ENCODE measurements at places on chromosomes 5 and 9.
A peak's percentile ranks its signal among the peaks of the same experiment; 100 is the strongest.

- no peak for DNase-seq
These were observed 72.0 kb downstream of the NUP214 start for GRCh38 chr9:131197160-131197911.

- DNase-seq = no peak
These were observed 83.9 kb upstream of the WWC1 start for GRCh38 chr5:168207450-168208029.

GRCh38 chr5:169956126-169956525 is 24.2 kb downstream of the INSYN2B start:
- no peak for DNase-seq

GRCh38 chr9:38006163-38006562 is 62.9 kb downstream of the SHB start:
- DNase-seq = no peak

- DNase-seq = no peak
These were observed 36.0 kb downstream of the FAM78A start for GRCh38 chr9:131240047-131240921.

DNA sequence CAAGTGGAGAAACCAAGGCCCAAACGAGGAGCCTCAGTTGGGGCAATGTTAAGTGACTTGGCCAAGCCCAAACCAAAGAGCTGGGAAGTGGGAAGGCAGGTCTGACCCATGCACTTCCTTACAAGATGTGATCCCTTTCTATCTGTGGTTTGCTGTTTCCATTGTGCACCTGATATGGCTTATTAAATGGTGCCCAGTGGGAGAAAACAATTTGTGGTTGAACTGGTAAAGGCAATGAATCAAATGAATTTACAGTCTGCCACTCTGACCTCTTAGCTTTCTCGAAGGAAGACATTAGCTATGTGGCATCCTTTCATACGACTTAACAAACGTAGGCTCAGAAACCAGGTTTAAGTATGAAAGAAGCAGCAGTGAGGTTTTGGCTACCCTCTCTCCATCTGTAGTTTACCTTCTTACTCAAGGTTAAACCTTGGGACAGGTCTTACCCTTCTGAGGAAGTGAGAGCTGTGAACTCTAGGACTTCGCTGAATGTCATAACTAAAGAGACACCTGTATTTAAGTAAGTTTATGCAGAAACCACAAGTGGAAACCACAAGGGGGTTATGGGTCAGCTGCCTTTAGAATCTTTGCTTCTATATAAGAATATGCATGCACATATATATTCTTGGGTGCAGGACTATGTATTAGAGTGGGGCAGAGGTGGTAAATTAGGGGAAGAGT is 100.5 kb upstream of the SPATA31D4 start:
- DNase-seq = no peak

- DNase-seq = no peak
These were observed 58.1 kb downstream of the BASP1 start for GRCh38 chr5:17275289-17276158.

- DNase-seq = no peak
These were observed 32.1 kb upstream of the FCN2 start for GRCh38 chr9:134848504-134848903.

DNA sequence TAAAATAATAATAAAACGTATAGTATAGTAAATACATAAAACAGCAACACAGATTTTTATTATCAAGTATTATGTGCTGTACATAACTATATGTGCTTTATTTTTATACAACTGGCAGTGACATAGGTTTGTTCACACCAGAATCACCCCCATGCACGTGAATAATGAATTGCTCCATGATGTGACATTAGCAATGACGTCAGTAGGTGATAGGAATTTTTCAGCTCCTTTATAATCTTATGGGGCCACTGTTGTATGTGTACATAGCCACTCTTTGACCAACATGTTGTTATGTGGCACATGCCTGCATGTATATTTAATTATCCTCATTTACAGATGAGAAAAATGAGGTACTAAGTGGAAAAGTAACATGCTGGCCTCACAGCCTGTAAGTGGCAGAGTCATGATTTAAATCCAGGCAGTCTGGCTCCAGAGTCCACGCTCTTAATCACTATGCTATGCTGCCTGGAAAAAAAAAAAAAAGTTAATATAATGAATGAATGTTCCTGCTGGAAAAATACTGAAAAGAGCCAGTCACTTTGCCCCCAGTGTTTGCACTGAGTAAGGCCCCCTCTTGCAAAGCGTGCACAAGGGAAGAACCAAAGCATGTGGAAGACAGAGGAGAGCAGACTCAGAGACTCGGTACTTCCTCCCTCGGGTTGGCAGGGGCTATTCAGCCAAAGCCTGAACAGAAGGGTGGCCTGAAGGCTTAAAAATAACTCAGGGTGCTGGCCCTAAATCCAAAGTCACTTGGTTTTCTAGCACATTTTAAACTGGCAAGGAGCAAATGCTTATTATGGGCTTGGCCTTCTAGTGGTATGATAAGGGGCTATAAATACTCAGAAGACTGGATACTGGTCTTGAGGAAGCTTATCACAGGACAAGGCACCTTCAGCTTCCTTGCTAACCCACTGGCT is 206.8 kb downstream of the GLIS3 start:
- DNase-seq = no peak

- no peak for DNase-seq
These were observed 293.5 kb downstream of the TRIM32 start for GRCh38 chr9:116980582-116981120.

- DNase-seq = no peak
These were observed 984.5 kb upstream of the CDH18 start for GRCh38 chr5:20972419-20972925.

- no peak for DNase-seq
These were observed 384.6 kb downstream of the SPOCK1 start for GRCh38 chr5:137114529-137114928.

DNA sequence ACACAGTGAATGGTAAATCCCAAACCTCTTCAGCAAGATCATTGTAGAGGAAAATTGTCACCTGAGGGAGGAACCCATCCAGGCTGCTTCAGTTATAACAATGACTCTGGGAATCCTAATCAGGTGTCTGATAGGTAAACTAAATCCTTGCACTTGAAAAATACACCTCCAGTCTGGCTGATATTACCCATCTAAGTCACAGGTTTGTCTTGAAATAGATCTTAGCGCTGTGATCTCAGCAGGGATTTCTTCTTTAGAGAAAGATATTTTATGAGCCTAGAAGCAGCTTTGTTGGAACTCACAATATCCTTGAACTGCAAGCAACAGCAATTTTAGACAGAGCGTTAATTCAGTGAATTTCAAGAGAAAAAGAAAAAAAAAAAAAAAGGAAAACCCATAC is 149.7 kb downstream of the SGCD start:
- DNase-seq = no peak

GRCh38 chr5:35331956-35332950 is 102.0 kb upstream of the PRLR start:
- no peak for DNase-seq

DNA sequence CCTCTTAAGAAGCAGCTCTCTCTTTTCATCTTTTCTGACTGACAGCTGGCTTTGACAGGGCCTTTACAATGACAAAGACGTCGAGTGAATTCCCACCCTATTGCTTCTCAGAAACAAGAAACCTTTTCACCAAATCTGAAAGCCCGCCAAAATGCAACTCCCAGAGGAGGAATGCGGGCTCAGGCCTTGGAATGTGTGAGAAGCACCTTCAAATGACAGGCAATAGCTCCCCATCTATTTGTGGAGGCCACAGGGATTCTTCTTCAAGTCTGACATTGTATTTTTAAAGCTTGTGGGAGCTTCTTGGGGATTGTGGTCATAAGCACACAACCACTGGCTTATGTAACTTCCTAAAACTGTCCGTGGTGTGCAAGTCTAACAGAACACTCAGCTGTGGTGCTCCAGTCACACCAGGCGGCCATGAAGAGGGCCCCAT is 72.7 kb downstream of the DPYSL3 start:
- no peak for DNase-seq

- no peak for DNase-seq
These were observed 399.5 kb upstream of the TNC start for GRCh38 chr9:115517335-115518075.

GRCh38 chr5:98941131-98941883 is 12.5 kb upstream of the CHD1 start:
- DNase-seq = no peak

DNA sequence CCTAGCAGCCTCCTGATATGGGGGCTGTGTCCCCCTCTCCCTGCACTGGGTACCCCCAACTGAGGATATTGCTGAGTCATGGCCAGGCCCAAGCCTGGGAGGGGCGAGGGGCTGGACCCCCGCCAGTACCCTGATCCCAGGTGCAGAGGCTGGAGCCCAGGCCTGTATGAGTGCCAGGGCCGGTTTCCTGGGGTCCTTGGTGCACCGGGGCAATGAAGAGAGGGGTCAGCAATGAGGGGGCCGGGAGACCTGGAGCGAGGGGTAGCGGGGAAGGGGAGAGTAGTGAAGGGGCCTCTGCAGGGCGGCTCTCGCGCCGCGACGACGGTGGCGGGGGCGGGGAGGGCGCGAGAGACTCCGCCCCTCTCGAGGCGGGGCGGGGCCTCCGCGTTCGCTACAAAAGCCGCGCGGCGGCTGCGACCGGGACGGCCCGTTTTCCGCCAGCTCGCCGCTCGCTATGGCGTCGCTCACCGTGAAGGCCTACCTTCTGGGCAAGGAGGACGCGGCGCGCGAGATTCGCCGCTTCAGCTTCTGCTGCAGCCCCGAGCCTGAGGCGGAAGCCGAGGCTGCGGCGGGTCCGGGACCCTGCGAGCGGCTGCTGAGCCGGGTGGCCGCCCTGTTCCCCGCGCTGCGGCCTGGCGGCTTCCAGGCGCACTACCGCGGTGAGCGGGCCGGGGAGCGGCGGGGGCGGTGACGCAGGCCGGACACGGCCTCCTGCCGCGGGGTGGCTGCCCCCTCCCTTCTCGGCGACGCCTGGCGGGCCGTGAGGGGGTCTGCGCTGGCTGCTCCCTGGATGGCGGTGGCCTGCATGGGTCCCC is at the start of gene SQSTM1:
SQSTM1 (plus strand) TSS at position 423 of the 815 bp plus-strand sequence; CDS start at position 455, 32 bp downstream.
- peak; percentile 77 for DNase-seq

DNA sequence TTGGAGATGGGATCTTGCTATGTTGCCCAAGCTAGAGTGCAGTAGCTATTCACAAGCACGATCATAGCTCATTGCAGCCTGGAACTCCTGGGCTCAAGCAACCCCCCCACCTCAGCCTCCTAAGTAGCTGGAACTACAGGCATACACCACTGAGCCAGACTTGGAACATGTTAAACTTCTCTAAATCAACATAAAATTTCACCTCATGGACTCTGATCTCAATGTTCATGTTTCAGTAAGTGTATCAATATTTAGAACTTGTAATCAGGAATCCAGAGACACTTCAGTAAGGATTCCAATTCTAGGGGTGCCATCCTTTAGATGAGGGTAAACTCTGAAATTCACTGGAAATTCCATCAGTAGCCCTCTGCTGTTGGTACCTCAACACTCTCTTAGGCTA is 6.8 kb downstream of the GNE start:
- no peak for DNase-seq

- no peak for DNase-seq
These were observed 446.1 kb downstream of the ANXA1 start for GRCh38 chr9:73597771-73598170.

DNA sequence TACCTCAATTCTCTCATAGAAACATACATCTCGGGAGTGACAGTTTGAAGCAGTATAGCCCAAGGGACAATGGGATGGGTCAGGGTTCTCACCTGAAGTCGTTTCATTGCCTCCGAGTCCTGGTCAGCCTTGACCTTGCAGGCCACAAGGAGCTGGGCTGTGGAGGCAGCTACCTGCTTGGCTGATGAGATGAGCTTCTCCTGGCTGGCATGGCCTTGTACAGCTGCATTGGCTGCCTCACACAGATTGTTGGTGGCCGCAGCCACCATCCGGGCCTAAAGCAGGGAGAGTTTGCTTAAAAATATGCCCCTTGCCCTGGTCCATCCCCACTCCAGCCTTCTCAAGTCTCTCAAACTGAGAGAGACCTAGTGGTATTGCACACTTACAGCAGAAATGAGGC is 8.5 kb upstream of the TPM2 start:
- DNase-seq = no peak

DNA sequence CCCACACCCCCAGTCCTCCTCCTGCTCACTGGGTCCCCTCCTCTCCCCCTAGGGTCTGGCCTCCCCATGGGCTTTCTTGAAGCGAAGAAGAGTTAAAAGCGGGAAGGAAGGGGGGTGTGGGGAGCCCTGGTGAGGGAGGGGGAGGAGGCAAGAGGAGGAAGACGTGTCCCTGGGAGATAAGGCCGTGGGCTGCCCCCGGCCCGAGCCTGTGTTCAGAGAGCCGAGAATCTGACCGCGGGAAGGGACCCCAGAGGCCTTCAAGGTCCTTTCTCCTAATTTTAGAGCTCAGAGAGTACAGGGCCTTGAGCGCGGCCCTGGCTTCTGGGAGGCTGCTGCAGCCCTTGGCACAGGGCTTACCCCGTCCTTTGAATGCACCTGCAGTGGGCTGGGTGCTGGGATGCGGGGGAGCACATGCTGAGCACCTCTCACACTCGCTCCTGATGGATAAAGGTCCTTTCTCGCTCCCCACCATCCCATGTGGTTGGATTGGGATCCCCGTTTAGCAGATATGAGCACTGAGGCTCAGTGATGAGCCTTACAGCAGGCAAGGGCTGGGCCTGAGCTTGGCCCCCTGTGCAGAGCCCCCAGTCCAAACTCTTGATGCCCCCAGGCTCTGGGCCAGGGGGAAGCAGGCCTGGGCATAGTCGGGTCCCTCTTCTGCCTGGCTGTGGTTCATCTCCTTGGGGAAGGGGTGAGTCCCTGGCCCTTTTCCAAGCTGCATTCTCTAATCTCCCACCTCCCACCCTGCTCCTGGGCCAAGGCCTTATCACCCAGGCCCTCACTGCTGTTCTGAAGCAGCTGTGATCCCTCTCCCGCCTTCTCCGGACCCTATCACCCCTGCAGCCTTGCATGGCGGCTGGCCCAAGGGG is 5.9 kb downstream of the GFI1B start:
- no peak for DNase-seq

- no peak for DNase-seq
These were observed 274.2 kb upstream of the TARS1 start for GRCh38 chr5:33166522-33166921.

- DNase-seq = no peak
These were observed 9.0 kb upstream of the NDST1 start for GRCh38 chr5:150498971-150499370.

DNA sequence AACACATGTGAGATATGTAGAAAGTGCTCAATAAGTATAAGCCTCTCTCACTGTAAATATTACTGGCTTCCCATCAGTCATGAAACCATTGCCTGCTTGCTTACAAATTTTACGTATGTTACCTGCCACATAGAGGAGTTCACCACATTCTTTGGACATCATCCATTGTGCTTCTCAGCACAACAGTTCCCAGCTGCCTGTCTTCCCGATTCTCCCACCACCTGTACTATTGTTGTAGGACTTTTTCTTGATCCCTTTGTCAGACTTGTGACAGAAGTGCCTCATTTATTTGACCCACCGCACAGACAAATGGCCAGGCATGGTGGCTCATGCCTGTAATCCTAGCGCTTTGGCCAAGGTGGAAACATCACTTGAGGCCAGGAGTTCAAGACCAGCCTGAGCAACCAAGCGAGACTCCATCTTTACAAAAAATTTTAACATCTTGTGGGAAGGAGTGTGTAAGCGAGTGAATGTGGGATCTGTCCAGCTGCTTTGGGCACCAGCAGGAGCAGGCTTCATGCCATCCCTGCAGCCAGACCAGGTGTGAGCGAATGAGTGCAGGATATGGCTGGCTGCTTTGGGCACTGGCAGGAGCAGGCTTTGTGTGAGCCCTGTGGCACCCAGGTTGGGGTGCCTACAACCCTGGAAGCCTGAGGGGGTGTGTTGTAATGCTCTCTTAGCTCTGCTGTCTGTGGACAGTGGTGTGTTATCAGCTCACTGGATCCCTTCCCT is 139.9 kb upstream of the ELL2 start:
- DNase-seq = no peak
